Stomach (tissue), 19 donors: ENCODE measurements at places on chromosomes 13 and 19. TPM values are rescaled to one million over a fixed set of nuclear protein-coding genes. Genes with fewer than 3 reads are reported as not detected.

The TEX29 gene
- total RNA-seq: not detected

DNA sequence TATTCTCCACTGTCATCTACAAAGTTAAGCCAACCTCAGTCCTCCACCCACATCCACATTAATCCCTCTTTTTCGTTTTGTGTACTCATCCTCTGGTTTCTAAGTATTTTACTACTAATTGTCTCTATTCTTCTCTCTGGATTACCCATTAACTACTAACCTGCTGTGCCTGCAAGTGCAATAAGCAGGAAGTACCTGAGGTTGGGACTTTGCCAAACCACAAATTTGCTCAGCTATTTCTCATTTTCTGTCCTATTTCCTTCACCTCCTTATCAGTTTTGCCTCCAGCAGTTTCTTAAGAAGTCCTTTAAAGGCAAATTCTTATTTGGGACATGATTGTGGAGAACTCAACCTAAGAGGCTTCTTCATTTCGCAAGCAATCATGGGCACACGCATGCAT lies 1708.9 kb downstream of the SLITRK5 start:
- no peaks in the 10 kb centered on the region for H3K36me3 ChIP-seq
- peaks cover 27% of the 10 kb centered on the region for H3K4me1 ChIP-seq
- no peaks in the 10 kb centered on the region for H3K27me3 ChIP-seq

GRCh38 chr19:51702103-51702824 lies 9.1 kb downstream of the SPACA6 start:
- peaks cover 45% of the 10 kb centered on the region for H3K36me3 ChIP-seq
- peaks cover 43% of the 10 kb centered on the region for H3K4me1 ChIP-seq
- H3K27ac ChIP-seq: peak overlapping the region; percentile 95
- H3K27me3 ChIP-seq: no peaks in the 10 kb centered on the region
- peak overlapping the region; percentile 55 for H3K4me3 ChIP-seq
- peak; percentile 92 for DNase-seq

The PDX1 gene
- not detected for total RNA-seq
